ENCODE measurements at places on chromosomes 5 and 9.
A peak's percentile ranks its signal among the peaks of the same experiment; 100 is the strongest.

- no peak for DNase-seq
Measured at GRCh38 chr9:82252116-82252515, 263.5 kb downstream of the SPATA31D1 start.

DNA sequence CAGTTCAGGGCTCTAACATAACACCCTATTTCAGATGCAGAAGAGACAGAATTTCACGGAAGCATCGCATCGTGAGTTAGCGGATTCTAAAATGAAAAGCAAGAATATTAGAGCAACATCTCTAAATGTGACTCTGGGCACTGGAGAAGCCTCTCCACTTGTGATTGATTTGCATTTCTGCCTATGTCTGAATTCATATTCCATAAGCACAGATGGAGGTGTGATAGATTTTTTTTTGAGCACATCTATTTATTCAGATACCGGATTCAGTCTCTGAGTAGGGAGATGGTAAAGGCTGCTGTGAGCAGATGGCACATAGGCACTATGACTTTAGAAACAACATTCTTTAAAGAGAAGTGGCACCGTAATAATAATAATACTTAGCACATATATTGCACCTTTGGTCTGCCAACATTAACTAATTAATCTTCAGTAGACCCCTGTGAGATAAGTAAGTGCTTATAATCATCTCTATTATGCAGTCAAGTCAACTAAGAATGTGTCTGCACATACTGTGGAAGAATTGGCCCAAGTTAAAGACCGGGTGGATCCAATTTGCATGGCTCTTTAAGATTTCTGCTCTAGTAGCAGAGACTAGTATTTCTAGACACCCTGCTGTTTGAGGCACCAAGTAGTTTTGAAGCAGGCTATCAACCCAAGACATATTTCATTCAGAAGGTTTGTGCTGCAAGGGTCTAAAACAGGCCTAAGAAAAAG is 685.0 kb downstream of the CETN3 start:
- DNase-seq = no peak

DNA sequence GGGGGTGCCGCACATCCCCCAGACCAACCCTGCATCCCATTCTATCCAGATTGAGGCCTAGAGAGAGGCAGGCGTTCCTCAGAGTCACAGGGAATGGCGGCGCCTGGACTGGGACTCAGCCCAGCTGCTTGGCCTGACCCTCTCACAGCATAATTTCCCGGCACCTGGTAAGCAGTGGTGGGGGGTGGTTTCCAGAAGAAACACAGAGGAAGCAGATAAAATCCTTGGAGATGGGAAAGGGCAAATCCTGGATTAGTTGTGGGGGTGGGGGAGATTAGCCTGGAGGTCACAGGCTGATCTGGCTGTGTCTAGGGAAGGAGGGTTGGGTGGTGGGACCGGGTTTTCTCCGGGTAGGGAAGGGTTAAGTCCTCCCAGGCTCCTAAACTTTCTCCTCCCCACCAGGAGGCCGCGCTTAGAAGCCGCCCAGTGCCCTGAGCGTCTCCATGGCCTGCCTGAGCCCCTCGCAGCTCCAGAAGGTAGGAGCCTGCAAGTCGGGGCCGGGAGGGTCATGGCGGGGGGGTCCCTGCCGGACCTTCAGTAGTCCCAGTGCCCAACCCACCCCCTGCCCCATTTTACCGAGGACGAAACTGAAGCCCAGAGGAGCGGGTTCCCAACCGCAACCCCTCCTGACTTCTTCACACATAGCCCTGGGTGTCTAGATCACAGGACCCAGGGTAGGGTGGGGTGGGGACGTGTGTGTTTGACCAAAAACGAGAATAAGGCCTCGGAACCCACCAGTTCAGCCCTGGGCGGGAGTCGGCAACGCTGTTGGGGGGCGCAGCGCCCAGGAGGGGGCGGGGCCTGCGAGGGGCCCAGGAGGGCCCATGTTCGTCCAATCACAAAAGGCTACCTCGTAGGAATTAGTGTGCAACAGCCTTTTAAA is 1.3 kb downstream of the PHYHD1 start:
- DNase-seq = peak; percentile 50

DNA sequence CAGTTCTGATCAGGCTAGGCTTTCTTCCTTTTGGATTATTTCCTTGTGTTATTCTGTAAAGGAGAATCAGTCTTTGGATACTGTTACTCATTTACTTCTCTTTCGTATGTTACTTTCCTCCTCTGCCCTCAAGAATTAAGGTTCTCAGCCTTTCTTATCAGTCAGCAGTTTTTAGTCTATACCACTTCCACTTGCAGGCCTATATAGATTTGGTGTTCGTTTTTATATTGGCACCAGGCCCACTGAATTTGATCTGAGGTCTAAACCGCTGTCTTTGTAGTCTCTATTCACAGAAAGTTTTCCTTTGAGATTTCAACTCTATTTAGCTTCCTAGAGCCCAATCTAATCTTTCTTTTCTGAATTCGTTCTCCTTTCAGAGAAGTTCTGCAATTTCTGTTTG is 62.8 kb downstream of the ERBIN start:
- DNase-seq = no peak

DNA sequence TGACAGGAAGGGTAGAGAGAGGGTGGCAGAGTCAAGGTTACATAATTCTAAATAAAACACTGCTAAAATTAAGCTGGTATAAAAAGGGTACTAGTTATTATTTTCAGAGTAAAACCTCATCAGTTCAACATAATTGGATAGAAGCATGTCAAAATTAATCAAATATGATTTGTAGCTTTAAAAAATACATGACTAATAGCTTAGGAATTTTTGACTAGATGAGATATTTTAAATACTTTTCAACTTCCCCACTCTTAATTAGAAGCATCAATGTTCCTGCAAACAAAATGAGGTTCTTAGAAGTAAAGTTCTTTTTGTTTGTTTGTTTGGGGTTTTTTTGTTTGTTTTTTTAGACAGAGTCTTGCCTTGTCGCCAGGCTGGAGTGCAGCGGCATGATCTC is 29.1 kb downstream of the HTR4 start:
- DNase-seq = no peak

DNA sequence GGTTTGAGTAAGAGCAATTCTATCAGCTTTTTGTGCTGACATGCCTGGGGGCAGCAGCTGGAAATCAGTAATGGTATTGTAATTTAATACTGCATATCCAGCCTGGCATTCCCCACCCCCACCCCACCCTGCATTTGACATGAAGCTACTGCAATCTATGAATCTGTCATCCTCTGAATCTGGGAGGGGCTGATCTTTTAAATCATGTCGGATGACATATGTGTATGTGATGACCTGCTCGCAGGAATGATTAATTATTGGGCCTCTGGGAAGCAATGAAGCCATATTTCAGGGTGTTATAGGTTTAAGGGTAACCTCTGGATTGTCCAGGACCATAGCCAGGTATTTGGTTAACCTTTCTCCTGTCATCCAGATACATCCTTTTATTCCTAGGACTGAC is 64.6 kb upstream of the RASGRF2 start:
- no peak for DNase-seq

DNA sequence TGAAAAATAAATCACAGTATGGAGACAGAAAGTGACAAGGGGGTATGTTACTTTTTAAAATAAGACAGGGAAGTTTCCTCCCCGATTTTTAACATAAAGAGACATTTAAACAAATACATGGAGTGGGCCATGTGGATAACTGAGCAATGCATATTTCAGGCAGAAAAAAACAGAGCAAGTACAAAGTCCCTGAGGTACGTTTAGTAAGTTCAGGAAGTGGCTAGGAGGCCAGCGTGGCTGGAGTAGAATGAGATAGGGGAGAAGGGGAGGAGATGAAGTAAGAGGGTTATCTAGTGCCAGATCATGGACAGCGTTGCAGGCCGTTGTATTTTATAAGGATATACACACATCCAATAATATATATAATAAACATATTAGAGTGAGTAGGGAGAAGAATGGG is 84.2 kb upstream of the ELL2 start:
- no peak for DNase-seq

DNA sequence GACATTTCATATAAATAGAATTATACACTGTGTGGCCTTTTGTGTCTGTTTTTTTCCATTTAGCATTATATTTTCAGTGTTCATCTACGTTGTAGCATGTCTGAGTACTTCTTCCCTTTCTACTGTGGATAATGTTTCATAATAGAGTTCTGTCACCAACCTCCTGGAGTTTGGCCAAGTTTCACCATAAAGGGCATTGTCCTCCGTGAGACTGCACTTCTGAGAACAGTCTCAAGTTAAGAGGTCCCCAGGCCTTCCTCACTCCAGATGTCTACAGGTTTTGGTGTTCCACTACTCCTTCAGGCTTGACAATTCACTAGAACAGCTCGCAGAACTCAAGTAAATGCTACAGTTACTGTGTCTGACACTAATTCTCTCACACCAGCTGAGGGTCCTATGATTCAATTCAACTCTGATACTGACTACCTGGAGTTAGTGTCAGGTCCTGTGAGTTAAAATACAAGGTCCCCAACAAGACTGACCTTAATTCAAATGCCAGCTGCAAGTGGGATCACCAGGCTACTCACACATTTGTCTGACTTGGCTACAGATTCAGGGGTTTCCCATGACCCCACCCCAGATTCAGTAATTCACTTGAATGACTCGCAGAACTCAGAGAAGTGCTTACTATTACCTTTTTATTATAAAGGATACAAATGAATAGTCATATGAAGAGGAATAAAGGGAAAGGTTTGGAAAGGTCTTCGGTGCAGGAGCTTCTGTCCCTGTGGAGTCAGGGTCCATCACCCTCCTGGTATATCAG is 31.1 kb downstream of the SLC35A4 start:
- no peak for DNase-seq

- no peak for DNase-seq
Measured at GRCh38 chr5:146399481-146399880, 47.7 kb upstream of the TCERG1 start.

DNA sequence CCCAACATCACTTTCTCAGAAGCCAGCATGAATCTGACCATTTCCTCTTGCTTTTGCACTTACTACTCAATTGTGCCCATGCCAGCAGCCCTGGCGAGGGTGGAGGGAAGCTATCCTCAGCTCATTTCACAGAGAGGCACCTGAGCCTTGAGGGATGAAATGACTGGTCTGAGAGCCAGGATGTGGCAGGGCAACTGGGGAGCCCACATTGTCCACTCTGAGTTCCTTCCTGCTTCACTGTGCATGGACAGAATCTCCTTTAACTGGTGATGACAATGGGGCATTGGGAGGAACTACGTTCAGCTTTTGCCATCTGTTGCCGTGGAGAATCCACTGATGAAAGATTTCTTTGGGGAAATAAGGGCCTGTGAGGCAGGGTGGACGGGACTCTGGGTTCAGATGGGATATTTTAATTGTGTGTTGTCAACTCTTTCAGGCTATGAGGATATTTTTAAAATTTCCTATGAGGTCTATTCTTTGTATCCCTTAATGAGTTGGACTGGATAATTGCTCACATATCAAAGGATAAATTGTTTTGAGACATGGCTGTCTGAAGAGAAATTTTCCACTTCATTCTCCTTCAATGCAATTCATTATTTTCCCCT is 78.3 kb downstream of the TNC start:
- DNase-seq = no peak

DNA sequence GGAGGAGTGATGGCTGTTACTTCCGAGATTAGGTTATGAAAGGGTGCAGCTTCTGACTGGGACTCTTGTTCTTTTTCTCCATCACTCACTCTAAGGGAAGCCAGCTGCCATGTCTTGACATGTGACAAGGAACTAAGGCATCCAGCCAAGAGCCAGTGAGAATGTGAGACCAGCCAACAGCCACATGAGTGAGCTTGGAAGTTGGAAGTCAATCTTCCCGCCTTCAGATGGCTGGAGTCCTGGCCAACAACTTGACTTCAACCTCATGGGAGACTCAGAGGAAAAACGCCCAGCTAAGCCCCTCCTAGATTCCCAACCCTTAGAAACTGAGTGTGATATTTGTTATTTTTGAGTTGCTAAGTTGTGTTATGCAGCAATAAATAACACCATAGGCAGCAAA is 201.1 kb downstream of the SNX18 start:
- no peak for DNase-seq

- no peak for DNase-seq
Measured at GRCh38 chr9:69805962-69806515, 14.6 kb upstream of the CFAP95 start.

DNA sequence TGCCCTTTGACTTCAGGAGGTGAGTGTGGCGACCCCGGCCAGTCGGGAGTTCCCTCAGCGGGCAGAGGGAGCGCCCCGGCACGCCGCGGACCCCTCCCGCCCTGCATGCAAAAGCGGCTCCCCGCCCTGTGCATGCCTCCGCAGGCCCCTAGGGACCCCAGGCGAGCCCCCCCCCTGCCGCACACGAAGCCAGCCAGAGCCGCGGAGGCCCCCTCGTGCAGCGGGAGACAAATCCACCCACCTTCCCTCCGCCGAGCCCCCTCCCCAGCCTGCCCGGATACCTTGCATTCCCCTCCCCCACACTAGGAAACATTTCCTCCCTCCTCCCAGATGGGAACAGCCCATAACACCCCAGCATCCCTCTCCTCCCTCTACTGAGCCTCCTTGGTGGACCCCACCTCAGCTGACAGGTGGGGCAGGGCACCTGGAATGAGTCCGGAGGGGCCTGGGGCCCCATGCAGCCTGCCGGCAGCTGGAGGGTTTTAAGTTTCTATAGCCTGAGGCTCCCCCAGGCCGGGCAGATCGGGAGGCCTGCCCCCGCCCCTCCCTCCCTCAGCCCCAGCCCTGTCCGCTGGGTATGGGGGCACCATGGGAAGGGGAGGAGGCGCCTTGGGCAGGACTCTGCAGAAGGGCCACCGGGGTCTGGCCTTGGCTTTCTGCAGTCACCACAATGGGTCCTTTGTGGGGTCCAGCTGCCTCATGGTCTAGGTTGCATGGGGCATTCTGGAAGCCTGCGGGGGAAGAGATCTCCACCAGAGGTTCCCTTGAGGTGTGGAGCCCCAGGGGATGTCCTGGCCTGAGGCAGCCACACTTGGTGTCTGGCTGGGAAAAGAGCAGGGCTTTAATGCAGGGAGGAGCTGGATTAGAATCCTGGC is 601 bp downstream of the ERGIC1 start:
- no peak for DNase-seq

- peak; percentile 96 for DNase-seq
Measured at GRCh38 chr9:107749787-107750444, 260.3 kb upstream of the KLF4 start.

DNA sequence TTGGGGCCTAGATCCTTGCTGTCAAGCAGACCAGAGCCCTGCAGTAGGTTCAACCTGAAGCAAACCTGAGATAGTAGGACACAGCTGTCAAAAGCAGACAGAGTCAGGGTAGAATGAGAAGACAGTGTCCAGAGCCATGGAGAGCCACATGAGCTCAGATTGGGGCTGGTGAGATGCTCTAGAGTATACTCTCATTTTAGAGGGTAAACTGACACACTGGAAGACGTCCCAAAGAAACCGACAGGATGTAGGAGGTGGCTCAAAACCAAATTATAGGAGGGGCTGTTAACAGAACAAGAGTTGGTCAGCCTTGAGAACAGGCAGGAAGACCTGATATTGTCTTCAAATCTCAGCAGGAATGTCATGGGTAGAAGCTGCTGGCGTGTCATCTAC is 11.5 kb downstream of the CCDC69 start:
- DNase-seq = no peak

- DNase-seq = peak; percentile 14
Measured at GRCh38 chr5:109718632-109719031, 28.9 kb downstream of the MAN2A1 start.

GRCh38 chr5:181086026-181086883 is 44.7 kb downstream of the OR2V1 start:
- DNase-seq = no peak

All from IMR-90 (cell line).